ENCODE measurements at places on chromosomes 7 and 10.

DNA sequence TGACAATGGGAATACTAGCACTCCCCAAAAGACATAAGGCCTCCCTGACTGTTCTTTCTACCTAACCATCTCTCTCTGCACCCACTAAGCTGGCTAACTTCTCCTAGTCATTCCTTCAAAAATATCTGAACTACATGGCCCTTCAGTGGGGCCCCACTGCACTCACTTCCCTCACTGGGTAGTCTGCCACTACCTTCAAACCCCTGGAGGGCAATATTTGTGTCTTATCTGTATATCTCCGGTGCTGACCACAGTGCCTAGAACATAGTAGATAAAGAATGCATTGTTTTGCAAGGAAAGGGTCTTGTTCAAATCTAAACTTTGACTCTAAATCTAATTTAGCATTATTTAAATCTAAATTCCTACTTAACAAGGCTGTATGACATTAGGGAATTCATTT, 44.3 kb downstream of the CACUL1 start:
- DNase-seq = no peak

- DNase-seq = no peak
Measured at GRCh38 chr10:94251568-94251967, 111.2 kb downstream of the NOC3L start.

DNA sequence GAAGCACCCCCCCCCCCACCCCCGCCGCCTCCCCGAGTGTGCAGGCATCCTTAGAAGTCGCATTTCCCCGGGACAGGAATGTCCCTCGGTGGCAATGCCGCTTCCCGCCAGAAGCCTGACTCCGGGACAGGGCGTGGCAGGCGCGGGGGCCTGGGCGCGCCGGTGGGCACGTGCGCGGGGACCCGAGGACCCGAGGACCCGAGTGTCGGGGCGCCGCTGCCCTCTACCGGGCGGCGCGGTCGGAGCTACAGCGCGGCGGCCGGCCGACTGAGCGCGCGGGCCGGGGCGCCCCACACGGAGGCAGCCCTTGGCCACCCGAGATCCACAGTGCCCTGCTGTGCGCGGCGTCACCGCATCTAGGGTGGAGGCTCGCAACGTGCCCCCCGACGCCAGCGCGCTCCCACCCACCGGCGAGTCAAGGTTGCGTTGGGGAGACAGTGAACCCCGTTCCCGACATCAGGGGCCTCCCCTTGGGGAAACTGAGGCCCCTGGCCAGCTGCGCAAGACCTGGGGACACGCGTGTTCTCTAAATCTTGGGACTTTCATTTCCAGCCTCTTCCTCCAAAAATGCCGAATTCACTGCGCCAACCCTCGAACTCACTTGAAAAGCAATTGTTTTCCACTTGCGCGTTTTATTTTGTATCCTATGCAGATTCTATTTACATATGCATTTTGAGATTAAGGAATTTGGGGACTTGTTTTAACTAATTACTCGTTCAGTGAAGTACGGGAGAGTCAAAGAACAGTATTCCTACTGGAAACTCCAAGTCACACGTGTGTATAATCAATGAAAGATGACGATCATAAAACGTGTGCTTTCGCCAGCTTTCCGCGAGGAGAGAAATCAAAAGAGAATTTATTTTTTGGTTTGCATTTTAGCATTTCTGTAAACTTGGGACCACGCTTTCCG, 3.1 kb upstream of the CUX1 start:
- DNase-seq = peak; percentile 88

DNA sequence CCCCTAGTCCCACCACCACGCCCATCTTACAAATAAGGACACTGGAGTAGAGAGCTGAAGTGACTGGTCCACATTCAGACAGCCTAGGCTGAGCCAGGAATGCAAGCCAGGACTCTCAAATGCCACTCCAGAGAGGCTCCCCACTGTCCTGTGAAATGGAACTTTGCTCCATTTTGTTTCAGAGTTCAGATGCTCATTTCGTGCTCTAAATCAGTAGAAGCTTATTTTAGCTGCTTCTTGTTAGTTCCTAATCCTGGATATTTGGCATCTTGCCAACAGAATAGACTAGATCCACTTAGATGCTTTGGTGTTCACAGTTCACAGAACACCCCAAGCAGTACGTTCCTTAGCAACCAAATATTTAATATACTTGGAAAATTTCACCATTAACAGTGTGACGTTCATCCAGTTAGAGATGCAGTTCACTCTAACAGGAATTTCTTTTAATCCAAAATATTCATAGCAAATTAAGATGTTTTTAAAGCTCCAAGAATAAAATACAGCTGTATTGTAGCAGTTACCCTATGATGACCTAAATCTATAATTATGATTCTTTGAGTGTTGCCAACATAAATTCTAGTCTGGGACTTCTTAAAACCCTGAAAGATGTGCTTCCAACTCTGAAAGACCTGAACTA, 7.3 kb downstream of the MMP21 start:
- DNase-seq = no peak

DNA sequence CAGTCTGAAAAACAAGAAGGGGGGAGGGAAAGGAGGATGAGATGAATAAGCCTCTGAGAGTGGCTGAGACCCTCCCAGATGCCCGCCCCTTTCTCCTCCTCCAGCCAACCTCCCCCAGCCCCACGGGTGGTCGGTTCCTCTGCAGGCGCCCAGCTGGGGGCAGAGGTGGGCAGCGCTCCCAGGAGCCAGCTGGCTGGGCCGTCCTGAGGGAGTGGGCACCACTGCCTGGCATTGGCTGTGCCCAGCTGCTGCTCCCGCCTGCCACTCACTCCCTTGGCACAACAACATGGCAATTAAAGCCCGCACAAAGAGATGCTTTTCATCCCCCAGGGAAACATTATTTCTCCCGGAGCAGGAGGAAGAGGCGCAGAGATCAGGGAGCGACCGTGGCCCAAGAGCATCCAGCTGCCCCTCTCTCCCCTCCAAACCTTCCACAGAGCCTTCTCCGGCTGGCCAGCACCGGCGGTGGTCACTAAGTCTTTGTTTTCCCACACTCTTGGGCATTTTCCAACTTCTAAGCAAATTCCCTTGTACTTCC, 107.2 kb downstream of the SPDYE5 start:
- DNase-seq = no peak

DNA sequence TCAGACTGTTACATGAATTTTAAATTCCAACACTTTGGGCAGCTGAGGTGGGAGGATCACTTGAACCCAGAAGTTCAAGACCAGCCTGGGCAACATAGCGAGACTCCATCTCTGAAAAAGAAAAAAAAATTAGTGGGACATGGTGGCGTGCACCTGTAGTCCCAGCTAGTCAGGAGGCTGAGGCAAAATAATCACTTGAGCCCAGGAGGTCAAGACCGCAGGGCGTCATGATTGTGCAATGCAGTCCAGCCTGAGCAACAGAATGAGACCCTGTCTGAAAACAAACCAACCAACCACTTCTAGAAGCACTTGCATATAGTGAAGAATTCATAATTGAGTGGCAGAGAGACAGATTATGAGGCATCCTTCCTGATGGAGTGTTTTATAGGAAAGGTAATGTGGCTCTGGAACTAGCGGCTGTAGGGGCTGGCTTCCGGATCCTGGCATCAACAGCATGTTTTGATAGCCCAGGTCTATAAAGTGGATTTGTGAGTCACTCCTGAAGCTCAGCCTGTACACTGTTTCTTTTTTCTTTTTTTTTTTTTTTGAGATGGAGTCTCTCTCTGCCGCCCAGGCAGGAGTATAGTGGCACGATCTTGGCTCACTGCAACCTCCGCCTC, 40.3 kb upstream of the RSBN1L start:
- DNase-seq = no peak

DNA sequence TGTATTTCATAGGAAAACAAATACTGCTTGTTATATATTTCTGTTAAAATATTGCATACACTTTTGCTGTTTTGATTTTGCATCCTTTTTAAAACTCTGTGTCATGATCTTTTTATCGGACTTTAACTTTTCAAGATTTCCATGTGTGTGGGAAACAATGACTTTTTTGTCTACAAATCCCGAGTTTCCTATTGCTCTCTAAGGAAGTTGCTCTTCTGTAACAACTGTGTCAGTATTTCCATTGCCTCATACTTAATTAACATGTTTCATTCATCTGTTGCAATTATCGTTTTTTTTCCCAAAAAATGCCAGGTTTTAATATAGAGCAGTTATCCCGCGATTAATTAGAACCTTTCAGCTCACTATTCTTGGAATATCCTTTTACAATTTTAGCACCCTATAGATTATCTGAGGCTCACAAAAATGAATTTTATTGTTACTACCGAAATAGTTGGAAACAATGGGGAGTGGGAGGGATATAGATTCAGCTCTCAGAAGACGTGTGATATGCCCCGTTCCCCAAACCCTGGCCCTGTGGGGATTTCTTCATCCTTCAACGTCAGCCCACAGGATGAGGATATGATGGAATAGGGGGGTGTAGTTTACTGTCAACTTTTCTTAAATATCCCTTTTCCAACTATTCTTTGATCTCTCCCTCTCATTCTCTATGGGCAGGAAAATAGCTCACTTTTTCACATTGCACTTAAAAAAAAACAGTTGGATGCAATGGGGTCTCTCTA, 297.6 kb upstream of the IGFBP3 start:
- DNase-seq = no peak

GRCh38 chr10:29563420-29564035, 71.2 kb downstream of the SVIL start:
- DNase-seq = no peak

Data from RPMI8226 (cell line).